Activated CD8-positive, alpha-beta memory T cell treated with anti-CD3 and anti-CD28 coated beads for 48 hours (primary cell): ENCODE measurements at places on chromosomes 1 and 21.

DNA sequence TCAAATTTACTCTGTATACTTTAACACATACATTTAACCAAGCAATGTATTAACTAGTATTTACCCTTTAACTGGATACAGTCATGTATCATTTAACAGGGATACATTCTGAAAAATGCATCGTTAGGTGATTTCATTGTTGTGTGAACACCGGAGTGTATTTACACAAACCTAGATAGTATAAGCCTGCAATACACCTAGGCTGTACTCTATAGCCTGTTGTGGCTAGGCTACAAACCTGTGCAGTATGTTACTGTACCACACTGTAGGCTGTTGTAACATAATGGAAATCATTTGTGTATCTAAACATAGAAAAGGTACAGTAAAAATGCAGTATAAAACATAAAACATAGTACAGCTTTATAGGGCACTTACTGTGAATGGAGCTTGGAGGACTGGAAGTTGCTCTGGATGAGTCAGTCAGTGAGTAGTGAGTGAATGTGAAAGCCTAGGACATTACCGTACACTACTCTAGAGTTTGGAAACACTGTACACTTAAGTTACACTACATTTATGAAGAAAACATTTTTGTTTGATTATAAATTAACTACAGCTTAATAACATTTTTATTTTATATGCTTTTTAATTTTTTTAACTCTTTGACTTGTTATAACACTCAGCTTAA is 21.3 kb downstream of the RGS4 start:
- no peak for DNase-seq

- no peak for DNase-seq
Measured at GRCh38 chr1:112509005-112509659, 367 bp downstream of the WNT2B start.

DNA sequence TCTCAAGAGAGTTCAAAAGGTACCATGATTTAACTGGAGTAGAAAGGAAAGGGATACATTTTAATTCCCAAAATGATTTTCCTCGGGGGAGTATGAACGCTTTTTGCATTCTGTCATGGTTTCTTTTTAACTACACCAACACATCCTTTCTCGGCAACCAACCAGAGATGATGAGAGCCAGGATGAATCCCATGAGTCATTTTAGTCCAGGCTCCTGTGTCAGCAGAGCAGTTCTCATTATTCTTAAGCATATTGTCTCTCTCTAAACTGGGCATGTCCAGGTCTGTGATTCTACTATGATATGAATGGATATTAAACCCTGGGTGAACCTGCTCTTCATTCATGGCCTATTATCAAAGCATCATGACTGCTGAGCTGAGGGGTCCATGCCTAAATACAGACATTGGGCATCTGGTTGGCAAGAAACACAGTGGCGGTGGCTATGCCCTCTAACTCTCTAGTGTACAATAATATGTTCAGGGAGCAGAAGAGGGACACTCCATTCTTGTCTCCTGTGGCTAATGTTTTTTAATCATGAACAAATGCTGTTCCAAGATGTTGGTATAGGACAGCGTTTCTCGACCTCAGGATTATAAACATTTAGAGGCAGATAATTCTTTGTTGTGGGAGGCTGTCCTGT is 124.3 kb upstream of the ESRRG start:
- DNase-seq, result no peak

- DNase-seq, result no peak
Measured at GRCh38 chr21:32364796-32365195, 28.0 kb downstream of the URB1 start.

- no peak for DNase-seq
Measured at GRCh38 chr1:222019029-222019428, 277.1 kb upstream of the DUSP10 start.

- DNase-seq, result no peak
Measured at GRCh38 chr21:42544544-42544943, 30.9 kb downstream of the SLC37A1 start.

DNA sequence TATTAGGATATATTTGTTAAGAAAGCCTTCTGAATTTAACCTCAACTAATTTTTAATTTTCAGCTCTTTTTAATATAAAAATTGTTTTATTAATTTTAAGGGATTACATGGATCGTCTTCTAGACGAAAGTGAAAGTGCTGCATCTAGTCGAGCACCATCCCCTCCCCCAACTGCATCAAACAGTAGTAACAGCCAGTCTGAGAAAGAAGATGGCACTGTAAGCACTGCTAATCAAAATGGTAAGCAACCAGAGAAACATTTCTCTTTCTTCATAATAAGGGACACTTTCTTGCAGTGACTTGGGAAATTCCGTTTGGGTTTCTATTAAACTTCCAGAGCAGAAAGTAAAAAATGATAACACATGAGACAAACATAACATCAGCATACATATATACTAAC is 56.9 kb downstream of the MIER1 start:
- no peak for DNase-seq

DNA sequence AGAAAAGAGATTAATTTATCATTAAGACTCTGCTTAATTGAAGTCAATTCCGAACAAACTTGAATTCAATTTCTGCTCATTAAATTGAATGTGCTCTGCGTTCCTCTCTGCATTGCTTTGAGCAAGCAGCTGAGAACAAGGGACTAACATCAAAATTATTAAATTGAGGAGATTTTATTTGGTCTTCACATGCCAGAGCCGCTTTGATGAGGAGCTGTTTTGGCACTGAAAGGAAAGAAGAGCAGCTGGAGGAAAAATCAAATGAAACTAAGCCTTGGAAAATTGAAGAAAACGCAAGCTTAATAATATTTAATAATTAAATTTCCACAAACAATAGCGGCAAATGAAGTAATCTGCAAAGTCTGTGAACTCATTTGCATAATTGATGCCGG is 222.0 kb upstream of the PKN2 start:
- no peak for DNase-seq

- DNase-seq, result no peak
Measured at GRCh38 chr1:202879128-202879527, 9.8 kb downstream of the RABIF start.

GRCh38 chr1:238953448-238954010 is 432.8 kb upstream of the CHRM3 start:
- no peak for DNase-seq

GRCh38 chr1:215792446-215792845 is 225.3 kb downstream of the KCTD3 start:
- DNase-seq, result no peak

DNA sequence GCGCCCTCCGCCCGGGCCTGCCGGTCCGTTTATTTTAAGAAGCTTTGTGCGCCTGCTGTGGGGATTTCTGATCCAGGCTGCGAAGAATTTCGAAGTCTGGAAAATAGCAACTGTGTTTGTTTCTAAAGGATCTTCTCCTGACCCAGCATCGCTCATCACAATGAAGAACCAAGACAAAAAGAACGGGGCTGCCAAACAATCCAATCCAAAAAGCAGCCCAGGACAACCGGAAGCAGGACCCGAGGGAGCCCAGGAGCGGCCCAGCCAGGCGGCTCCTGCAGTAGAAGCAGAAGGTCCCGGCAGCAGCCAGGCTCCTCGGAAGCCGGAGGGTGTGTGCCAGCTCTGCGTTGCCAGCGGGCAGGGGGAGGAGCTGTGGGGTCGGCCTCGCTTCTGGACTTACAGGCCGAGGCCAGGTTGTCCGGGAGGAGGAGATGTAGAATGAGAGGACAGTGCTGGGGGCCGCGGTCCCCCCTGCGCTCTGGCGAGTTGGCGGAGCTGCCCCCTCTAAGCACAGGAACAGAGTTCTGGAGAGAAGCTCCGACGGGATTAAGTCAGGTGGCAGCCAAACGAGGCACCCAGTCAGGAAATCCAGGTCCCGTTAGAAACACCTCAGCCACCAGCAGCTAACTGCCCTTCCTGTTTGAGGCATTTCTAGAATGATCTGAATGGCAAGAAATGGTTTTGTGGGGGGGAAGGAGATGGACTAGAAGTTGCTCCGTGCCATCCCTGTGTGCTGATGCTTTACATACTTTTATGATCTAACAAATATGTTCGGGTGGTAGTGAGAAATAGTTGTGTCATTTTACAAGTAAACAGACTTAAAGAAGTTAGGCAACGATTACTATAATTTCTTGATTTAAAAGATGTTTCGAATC is 948 bp downstream of the TXLNA start:
- no peak for DNase-seq

DNA sequence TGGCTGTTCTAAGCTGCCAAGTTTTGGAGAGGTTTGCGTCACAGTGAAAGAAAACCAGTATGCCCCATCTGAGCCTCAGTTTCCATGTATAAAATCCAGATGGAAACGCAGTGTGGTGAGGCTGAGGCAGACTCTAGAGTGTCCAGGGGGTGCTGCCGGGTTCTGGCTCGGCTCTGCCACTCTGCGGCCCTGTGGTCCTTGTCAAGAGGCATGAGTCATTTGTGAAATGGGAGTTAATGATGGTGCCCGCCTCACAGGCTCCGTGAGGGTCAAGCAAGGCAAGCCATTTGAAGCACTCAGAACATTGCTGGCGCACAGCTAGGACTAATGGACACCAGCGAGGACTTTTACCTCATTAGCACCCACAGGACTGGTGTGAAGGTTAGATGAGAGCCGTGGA is 214.3 kb downstream of the PTPRU start:
- DNase-seq, result no peak

- DNase-seq, result no peak
Measured at GRCh38 chr1:58266242-58266641, 280.3 kb downstream of the OMA1 start.

GRCh38 chr1:9770298-9770697 is 53.5 kb downstream of the CLSTN1 start:
- DNase-seq, result no peak

- DNase-seq, result no peak
Measured at GRCh38 chr1:59992040-59992820, 65.7 kb upstream of the CYP2J2 start.

- no peak for DNase-seq
Measured at GRCh38 chr1:63748641-63749040, 25.2 kb upstream of the ROR1 start.

GRCh38 chr1:38815903-38816627 is 43.5 kb downstream of the RRAGC start:
- no peak for DNase-seq

- DNase-seq, result no peak
Measured at GRCh38 chr1:223811634-223812101, 34.1 kb downstream of the TP53BP2 start.

- no peak for DNase-seq
Measured at GRCh38 chr1:233390842-233391737, 63.6 kb downstream of the MAP3K21 start.

DNA sequence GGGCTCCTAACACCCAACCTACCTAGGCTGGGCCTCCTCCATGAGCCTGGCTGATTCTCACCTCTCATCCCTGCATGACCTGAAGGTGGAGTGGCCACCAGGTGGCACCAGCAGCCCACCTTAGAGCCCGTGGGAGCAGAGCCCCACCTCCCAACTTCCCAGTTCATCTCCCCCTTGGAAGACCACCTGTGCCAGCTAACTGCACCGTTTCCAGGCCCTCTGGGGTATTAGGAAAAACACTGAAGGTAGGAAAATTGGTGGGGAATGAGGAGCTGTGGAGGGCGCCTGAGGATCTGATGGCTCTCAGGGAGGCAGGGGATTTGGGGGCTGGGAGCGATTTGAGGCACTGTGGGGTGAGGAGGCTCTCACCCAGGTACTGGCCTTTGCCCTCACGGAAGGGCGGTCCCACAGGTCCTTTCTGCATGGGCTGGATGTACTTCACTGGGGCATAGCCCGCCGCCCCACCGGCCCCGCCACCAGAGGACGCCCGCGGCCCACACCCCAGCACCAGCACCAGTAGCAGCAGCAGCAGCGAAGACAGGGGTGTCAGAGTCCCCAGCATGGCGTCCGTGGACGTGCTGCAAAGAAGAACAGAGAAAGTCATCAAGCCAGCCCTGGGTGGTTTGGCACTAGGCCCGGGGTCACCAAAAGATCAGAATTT is 11.1 kb downstream of the ADPRS start:
- DNase-seq, result peak; percentile 67

GRCh38 chr1:29521811-29522580 is 285.7 kb downstream of the PTPRU start:
- no peak for DNase-seq

- DNase-seq, result no peak
Measured at GRCh38 chr1:5670590-5671350, 321.5 kb downstream of the NPHP4 start.

GRCh38 chr21:33246506-33246905 is 16.8 kb downstream of the IFNAR2 start:
- DNase-seq, result no peak

GRCh38 chr1:208526613-208527125 is 282.5 kb upstream of the PLXNA2 start:
- DNase-seq, result no peak

- no peak for DNase-seq
Measured at GRCh38 chr1:179058487-179059483, 23.1 kb upstream of the TOR3A start.

GRCh38 chr1:9867408-9868243 is 42.4 kb downstream of the CTNNBIP1 start:
- peak; percentile 88 for DNase-seq

DNA sequence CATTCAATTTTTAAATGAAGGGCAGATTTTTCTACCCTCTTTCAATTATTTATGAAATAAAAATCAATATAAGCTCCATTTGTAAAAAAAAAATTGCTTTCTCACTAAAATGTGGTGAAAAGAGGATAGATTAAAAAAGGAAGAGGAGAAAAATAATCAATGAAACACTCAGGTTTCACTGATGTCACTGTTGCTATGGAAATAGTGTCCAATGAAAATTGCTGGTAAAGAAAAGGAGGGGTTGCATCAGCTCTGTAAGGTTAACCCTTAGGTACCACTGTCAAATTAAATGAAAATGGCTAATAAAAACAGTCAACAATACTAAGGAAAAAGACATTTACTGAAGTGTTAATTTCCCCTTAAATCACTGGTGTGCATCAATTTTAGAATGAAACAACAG is 91.6 kb upstream of the TTC39A start:
- no peak for DNase-seq

DNA sequence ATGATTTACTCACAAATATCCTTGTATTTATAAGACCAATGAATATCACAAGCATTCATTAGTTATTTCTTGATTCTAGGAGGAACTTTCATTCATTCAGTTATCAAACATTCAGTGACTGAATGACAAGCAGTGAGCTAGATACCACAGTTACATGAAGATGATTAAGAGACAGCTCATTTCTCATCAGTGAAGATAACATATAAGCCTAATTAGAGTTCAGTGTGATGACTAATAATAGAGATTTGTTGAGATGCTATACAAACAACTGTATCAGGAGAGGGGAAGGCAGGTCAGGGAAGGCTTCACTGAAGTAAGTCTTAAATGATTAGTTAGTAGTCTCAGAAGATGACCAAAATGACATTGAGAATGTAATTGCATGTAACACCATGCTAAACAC is 14.6 kb upstream of the C1orf105 start:
- no peak for DNase-seq

GRCh38 chr1:171185091-171185490 is at the start of gene FMO2:
Gene FMO2 (plus strand): TSS chr1:171185300. CDS start chr1:171185714, 414 bp downstream.
- DNase-seq, result no peak

GRCh38 chr1:95098196-95098595 is 19.0 kb upstream of the TLCD4 start:
- DNase-seq, result no peak
